ENCODE measurements at places on chromosomes 11 and 22.

DNA sequence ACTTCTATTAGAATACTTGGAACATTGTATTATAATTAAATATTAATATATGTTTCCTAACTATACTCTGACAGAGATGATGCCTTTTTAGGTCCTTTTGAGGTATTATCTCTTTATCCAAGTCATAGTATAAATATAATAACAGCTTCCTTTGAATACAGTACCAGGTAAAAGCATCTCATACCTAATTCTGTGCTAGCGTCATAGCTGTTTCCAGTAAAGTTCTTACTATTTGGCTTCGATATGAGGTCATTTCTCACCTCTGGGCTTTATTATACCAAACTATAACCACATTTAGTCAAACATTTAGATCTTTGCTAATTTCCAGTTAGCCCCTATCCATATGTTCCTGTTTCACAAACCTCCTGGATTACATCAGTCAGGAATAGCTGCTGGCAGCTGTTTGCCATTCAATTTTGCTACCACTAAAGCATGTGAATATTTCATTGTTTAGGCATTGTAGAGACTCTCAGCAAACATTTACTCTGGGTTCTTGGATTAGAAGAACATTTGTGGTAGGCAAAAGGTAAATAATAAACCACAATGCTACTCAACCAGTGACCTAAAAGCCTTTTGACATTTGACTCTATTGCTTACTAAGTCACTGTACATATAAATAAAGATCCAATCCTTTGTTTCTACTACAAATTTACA is 255.1 kb downstream of the TTC28 start:
- DNase-seq, result no peak

DNA sequence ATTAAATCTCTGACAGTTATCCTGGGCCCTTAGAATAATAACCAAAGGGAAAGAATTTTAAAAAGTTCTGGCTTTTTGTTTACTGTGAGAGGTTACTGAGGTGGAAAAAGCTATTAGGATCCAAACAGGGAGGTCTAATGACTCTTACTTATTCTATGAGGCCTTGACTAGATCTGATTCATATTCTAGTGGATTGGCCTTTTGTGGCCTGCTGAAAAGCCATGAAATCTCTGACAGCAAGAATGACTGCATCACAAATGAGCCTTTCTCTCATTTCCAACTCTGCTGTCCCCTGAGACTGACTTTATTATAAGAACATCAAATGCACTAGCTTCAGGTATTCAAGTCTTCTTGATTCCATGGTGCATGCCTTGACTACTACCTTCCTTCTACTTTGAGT is 1797.6 kb downstream of the LRRC4C start:
- DNase-seq, result no peak

DNA sequence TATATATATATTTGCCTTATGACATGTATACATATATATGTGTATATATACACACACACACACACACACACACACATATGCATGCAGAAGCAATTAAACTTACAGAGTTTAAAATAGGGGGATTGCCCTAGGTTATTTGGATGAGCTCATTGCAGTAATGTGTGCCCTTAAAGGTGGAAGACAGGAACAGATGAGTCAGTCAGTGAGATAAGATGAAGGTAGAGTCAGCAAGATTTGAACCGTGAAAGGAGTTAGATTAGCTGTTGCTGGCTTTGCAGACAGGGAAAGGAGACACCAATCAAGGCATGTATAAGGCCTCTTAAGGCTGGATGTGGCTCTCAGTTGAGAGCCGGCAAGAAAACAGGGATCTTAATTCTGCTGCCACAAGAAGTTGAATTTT is 902.4 kb upstream of the RAG2 start:
- no peak for DNase-seq

- DNase-seq, result no peak
Observed at GRCh38 chr11:128765571-128766549, 72.0 kb downstream of the FLI1 start.

- peak; percentile 93 for DNase-seq
Observed at GRCh38 chr11:124762105-124762623, at the start of gene ESAM. ESAM (minus strand) TSS chr11:124762290; CDS start chr11:124762154, 136 bp downstream.

GRCh38 chr11:26483108-26483507 is 89.0 kb downstream of the MUC15 start:
- no peak for DNase-seq

DNA sequence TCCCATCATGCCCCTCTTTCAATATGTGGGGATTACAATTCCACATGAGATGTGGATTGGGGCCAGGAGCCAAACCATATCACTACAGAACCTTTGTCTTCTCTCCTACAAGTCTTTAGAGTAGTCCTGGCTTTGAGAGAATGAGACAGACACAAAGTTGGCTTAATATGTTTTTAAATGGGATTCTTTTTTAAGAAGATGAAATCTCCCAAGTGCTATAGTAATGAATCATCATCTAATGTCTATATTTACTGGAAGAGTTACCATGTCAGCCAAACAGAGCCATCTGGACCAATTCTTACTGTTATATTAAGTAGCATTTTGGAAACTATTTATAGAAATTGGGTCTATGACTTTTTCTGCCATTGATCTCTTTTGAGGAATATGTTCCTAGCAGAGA is 38.1 kb upstream of the CARD18 start:
- DNase-seq, result no peak

DNA sequence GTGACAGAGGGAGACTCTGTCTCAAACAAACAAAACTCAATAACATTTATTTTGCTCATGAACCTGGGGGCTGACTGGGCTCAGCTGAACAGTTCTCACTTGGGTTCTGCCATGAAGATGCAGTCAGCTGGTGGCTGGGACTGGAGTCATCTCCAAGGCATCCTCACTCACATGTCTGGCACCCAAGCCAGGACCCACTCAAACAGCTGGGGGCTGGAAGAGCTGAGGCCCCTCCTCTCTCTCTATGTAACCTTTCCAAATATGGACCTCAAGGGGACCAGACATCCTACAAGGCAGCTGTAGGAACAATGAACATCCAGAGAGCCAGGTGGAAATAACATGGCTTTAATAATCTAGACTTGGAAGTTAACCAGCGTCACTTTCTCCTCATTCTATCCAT is 16.8 kb downstream of the HSPA8 start:
- DNase-seq, result no peak

GRCh38 chr11:65967329-65967934 is 5.9 kb downstream of the SART1 start:
- DNase-seq, result no peak

GRCh38 chr11:35531246-35531645 is 5.8 kb upstream of the PAMR1 start:
- DNase-seq, result no peak

- no peak for DNase-seq
Observed at GRCh38 chr11:132907651-132908413, 624.5 kb downstream of the OPCML start.

- DNase-seq, result no peak
Observed at GRCh38 chr11:43830928-43831440, 49.6 kb upstream of the ALKBH3 start.

DNA sequence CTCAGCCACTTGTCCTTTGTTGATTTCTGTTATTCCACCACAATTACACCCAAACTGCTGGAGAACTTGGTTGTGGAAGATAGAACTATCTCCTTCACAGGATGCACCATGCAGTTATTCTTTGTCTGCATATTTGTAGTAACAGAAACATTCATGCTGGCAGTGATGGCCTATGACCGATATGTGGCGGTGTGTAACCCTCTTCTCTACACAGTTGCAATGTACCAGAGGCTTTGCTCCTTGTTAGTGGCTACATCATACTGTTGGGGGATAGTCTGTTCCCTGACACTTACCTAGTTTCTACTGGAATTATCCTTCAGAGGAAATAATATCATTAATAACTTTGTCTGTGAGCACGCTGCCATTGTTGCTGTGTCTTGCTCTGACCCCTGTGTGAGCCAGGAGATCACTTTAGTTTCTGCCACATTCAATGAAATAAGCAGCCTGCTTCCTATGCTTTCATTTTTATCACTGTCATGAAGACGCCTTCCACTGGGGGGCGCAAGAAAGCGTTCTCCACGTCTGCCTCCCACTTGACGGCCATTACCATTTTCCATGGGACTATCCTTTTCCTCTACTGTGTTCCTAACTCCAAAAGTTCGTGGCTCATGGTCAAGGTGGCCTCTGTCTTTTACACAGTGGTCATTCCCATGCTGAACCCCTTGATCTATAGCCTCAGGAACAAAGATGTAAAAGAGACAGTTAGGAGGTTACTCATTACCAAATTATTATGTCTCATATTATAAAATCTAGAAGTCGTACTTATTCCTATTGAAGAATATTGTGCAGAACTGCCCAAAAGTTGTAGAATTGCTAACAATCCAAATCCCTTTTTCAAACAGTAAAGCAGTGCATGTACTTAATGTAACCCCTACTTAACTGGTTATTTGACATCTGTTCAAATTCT is 53.2 kb downstream of the OR4C6 start:
- no peak for DNase-seq

GRCh38 chr11:46912526-46913150 is 5.7 kb downstream of the LRP4 start:
- no peak for DNase-seq

GRCh38 chr11:108871867-108872266 is 207.0 kb downstream of the DDX10 start:
- DNase-seq, result no peak

- no peak for DNase-seq
Observed at GRCh38 chr11:72781063-72781312, 12.9 kb downstream of the STARD10 start.

GRCh38 chr11:126534141-126534805 is 178.8 kb downstream of the ST3GAL4 start:
- DNase-seq, result no peak

GRCh38 chr11:119763071-119763728 is 34.2 kb upstream of the NECTIN1 start:
- no peak for DNase-seq

- DNase-seq, result no peak
Observed at GRCh38 chr11:35323076-35323868, 96.1 kb downstream of the SLC1A2 start.

GRCh38 chr11:76208438-76209374 is 2.4 kb upstream of the WNT11 start:
- peak; percentile 89 for DNase-seq

- no peak for DNase-seq
Observed at GRCh38 chr11:23313001-23313400, 452.7 kb upstream of the CCDC179 start.

DNA sequence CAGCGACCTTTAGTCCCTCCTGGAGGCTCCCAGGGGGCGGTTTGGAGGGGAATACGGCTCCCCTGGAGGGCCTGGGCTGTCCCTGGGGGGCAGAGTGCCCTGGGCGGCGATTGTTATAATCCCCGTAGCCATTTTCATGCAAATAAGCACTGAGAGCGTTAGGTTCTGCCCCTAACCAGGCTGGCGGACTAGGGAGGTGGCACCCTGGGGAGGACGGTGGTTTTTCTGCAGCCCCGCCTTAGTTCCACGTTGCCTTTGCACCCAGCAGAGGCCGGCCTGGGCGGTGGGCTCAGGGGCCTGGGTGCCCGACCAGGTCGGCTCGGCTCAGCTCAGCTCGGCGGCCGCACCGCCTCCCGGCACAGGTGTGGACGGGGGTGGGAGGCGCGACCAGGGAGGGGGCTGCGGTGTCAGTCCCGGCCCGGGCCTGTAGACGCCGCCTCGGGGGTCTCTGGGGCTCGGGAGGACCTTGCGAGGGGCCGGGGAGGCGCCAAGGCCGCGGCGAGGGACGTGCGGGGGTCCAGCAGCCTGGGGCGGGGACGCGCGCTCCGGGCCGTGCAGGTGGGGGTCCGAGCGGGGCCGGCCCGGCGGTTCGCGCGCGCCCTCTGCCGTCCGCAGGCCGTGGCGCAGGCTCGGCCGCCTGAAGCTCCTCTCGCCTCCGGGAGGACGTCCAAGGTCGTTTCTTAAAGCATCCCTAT is 2.3 kb upstream of the DUSP8 start:
- DNase-seq, result peak; percentile 82

DNA sequence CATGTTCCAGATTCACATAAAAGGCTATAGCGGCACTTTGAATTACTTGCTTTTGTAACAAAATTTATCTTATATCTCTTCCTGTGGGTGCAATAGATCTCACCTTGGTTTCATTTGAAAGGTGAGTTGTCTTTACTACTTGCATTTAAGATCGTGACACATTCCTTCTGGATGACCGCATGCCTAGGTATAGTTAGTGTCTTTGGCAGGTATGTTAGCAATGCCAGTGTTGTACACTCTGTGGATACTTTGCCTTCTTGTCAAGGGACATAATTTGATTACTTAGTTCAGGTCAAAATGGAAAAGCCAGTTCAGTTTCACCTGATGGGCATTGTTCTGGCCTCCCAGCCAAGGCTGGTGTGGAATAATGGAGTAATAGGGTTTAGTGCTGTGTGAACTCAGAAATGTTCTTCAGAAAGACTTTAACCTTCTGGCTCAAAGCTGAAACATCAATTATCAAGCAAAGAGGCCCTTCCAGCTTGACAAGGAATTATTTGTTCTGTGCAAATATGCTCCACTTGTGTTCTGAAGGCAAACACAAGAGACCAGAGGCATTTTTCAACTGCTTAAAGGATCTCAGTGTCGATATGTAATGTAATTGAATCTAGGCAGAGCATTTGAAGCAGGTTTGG is 64.6 kb downstream of the AMOTL1 start:
- DNase-seq, result no peak

GRCh38 chr11:85123752-85124231 is 503.4 kb downstream of the DLG2 start:
- peak; percentile 65 for DNase-seq

DNA sequence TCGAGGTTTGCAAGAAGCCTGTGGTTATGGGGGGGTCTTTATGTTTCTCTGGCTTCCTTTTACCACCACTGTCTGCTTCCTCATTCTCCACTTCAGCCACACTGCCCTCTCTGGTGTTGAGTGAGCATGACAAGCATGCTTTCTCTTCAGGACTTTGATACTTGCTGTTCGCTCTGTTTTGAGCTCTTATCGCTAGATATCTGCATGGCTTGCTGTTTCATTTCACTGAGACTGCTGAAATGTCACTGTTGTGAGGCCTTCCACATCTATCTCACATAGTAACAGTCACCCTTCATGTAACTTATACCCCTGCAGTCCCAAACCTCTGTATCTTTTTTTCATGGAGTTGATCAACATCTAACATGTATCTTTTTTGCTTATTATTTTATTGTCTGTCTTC is 59.8 kb downstream of the TMEM135 start:
- peak; percentile 62 for DNase-seq

- DNase-seq, result no peak
Observed at GRCh38 chr11:1747753-1748635, 2.4 kb downstream of the IFITM10 start.

- DNase-seq, result no peak
Observed at GRCh38 chr22:37626556-37627075, 12.9 kb upstream of the SH3BP1 start.

GRCh38 chr22:50523458-50523805 is 2.0 kb downstream of the SCO2 start:
- DNase-seq, result no peak

GRCh38 chr22:40210818-40211217 is 33.1 kb downstream of the TNRC6B start:
- DNase-seq, result peak; percentile 58
